Fibroblast of the aortic adventitia (primary cell): ENCODE measurements at places on chromosomes 7 and 10.

- DNase-seq: peak; percentile 87
Observed at GRCh38 chr7:56063882-56064625, at the start of gene SUMF2. Gene SUMF2 (plus strand): TSS chr7:56064286. CDS start chr7:56064312, 26 bp downstream.

GRCh38 chr7:85641331-85641730, 454.5 kb upstream of the SEMA3D start:
- DNase-seq: no peak

GRCh38 chr10:8312781-8313180, 258.3 kb downstream of the GATA3 start:
- DNase-seq: peak; percentile 32

GRCh38 chr10:129780901-129781795, 182.9 kb downstream of the EBF3 start:
- no peak for DNase-seq
